Fibroblast of villous mesenchyme (primary cell): ENCODE measurements at places on chromosomes 16 and 17. TPM values are rescaled to one million over a fixed set of nuclear protein-coding genes. Genes with fewer than 3 reads are reported as not detected.

GRCh38 chr17:41392278-41392677, 5.1 kb downstream of the KRT31 start:
- peak; percentile 59 for DNase-seq

PRR35 gene
- not detected in 2 replicates for total RNA-seq

OR1E1 gene
- total RNA-seq: not detected in 2 replicates

DNA sequence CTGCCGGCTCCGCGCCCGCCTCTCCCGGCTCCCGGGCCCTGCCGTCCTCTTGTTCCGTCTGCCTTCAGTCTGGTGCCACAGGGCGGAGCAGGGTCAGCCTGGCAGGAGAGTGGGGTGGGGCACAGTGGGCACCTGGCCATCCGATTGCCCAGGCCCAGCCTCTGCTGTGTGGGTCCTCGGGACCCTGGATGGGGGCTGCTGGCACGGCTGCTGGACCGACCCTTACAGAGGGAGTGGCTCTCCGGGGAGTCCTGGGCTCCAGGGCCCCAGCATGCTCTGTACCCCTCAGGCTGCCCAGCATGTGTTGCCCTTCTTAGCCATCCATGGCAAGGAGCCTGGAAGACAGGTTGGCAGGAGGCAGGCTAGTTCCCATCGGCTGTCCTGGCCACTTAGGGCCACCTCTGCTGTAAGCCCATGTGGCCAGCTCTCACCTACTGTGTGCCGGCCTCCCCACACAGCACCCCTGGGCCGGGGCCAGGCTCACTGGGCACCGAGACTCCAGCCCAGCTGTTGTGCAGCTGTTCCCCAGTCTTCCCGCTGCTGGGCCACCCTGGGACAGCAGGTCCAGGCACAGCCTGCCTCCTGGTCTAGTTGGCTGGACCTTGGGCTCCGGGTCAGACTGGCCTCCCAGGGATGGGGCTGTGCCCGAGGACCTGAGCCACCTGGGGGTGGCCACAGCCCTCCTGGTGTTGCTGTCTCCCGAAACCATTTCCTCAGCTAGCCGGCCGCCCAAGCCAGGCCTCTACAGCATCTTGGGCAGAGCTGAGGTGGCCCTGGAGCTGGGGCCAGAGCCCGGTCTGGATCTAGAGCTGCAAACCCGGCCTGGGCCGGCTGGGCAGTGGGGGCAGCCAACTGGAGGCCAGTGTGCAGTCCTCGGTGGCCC, 24.9 kb downstream of the BAHCC1 start:
- peak; percentile 57 for DNase-seq
